ENCODE measurements at places on chromosomes 12 and 14.

GRCh38 chr12:128314611-128315010 is 47.6 kb downstream of the TMEM132C start:
- DNase-seq, result no peak

GRCh38 chr12:30694412-30695198 is 1.1 kb downstream of the IPO8 start:
- no peak for DNase-seq

DNA sequence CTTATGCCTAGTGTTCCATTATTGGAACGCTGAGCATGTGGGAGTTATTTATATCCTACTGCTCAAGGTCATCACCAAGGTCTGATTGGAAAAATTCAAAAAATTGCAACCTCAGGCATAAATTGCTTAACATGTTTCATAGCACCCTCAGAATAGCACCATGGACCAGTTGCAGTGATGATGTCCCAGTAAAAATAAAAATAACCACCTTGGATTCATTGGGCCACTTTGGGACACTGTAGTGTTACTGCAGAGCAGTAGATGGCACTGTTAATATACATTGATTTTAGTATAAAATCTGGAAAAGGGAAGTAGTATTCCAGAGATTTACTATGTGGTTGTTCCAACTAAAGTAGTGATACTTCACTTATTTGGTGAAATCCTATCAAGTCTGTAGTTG is 31.0 kb upstream of the PTCSC3 start:
- DNase-seq, result no peak

DNA sequence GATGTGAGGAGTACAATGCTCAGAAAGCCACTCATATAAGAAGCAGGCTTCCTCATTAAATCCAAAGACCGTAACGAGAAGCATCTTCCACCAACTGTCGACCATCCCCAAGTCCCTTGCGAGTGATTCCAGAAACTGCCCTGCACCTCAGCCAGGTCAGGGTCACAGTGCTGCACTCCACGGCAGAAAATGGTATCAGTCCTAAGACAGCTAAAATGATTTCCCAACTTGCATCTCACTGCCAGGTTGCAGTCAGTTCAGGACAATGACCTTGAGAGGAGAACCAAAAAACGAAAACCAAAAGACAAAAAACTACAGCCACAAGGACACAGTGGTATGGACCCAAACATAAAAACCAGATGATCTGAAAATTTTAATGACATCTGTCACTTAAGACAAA is 20.6 kb downstream of the SBNO1 start:
- no peak for DNase-seq

GRCh38 chr14:105529319-105529568 is 2.9 kb downstream of the TMEM121 start:
- no peak for DNase-seq

DNA sequence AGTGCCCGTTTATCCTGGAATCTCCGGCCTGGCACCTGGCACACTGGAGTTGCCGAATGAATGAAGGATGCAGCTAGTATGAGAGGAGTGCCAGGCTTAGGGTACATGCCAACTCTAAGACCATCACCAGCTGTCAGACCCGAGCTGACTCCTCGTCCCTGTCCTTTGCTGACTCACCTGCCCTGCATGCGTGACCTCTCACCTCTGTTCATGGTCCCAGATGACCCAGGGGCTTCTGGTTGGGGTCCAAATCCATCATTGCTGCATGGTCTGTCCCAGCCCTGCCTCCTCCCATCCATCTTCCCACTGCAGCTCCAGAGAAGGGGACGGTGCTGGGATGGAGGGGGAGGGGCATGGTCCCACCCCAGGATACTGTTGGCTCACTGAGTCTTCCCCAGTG is 9.9 kb upstream of the FAM222A start:
- DNase-seq, result no peak

DNA sequence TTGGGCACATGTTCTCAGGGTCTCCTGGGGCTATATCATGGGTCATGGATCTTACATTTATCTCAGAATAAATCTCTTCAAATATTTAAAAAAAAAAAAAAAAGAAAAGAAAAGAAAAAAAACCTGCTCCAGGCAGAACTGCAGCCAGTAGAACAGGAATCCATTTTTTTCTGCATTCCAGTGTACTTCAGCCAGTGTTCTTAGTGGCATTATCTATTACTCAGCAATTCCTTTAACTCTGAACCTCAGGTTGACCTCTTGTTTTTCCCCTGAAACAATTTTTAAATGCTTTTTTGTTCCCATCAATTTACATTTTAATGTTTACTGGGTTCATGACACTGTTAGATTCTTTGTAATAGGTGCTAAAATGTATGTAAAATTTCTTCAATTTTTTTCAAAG is 66.7 kb upstream of the STXBP6 start:
- no peak for DNase-seq

GRCh38 chr12:111728795-111729194 is 37.9 kb upstream of the ALDH2 start:
- no peak for DNase-seq

- no peak for DNase-seq
Measured at GRCh38 chr14:87349921-87350320, 643.1 kb downstream of the GALC start.

DNA sequence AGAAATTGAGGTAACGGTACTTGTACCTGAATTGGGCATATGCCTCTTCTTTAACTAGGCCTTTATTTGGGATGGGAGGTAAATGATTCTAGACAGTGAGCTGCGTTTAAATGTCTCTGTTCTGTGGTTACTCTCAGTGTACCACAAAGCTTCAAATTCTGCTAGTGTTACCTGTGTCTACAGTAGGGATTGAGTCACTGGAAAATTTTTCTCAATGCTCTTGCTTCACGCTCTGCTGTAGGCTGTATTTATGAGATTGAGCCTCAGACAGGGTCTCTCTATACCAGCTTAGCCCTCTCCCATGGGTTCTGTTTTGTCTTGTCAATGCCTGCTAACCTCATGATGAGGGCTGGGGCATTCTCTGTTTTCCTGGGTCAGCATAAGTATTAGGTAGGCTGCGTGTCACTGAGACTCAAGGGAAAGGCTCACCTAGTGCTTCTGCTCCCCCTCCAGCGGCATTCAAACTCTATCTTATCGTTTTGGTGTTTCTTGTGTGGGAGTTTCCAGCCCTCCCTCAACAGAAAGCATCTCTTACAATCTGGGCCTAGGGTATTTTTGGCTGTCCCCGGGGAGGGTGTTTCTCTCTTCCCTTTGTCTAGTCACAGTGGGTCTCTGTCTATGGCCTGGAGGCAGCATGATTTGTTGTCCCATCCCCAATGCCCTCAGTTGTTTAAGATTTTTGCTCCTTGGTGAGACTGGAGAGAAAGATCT is 285.8 kb downstream of the ADGRD1 start:
- no peak for DNase-seq

DNA sequence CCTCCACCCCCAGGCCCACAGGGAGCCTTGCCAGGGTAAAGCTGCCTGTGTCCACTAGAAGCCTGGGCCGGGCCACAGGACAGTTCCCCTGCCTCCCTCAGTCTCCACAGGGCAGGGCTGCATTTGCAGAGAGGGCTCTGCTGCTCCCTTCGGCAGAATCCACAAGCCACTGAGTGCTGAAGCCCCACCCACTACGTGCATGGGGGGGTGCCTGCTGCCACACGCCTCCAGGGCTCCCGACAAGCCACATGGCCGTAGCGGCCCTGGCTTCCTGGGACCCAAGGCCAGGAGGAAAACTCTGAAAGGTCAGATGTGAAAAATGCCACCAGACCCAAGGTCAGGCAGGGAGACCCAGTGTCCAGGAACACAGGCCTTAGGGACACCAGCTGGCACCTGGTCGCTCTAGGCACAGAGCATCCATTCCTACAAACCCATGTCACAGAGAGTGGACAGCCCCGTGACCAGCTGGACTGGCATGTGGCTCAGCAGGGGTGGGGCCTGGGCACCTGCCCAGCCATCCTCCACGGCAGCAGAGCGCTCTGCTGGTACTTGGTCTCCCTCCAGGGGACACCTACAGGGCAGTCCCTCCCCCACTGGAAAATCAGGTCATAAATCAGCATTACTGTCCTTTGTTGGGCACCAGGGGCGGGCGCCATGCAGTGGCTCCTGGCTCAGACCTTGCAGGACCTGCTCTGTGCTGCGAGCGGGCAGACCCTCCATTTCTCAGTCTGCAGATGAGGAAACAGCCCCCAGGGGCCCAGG is 42.9 kb downstream of the CCDC85C start:
- no peak for DNase-seq

DNA sequence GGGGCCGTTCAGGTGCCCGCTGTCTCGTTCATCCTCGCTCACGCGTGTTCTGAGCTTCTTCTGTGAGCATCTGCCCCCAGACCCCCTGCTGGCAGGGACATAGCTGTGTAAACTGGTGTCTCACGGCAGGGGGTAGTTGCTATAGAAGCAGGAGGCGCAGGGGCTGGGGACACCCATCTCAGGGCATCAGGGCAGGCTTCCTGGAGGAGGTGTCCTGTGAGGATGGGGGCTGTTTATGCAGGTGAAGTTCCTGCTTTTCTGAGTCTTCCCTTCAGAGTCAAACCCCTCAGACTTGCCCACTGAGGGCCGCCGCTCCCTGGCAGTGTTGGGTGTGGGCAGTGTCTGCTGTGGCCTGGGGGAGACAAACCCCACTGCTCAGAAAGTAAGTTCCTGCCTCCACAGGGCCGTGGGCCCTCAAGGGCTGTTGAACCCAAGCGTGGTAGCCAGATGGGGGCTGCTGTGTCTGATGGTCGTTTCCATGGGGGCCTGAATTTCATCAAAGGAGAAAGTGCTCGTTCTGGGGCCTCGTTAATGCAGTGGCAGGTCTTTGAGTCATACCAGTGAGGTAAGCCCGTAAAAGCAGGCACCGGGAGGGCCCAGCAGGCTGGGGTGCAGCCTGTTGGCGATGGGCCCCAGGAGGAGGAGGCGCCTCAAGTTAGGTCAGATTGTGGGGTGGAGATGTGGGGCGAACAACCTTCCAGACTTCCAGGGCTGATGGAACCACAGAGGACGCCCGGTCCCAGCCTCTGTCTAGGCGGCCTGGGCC is 23.4 kb downstream of the KIF26A start:
- no peak for DNase-seq

DNA sequence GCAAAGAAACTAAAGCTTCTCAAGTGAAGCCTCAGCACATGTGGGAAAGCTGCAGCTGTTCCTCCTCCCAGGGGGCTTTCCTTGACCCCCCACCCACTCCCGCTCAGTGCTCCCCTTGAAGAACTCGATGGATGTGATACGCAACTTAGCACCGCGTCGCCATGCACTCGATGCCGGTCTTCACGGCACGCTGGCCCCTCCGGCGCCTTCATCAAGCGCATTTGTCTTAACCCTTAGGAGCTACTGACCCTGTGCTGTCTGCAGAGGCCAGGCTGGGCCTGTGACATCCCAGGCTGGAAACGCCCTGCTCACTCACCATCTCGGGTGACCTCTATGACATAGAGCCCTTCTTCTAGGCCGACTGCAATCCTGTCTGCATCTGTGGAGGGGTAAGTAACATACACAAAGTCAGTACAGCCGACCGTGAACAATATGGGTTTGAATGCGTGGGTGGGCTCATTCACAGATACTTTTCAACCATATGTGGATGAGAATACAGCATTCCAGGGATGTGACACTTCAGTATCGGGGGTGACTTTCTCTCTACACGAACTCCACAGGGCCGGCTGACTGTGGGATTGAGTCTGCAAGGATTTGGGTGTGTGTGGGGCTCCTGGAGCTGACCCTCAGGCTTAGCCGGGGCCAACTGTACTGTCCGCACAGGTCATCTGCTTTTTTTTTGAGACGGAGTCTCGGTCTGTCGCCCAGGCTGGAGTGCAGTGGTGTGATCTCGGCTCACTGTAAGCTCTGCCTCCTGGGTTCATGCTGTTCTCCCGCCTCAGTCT is 23.1 kb downstream of the AMN start:
- no peak for DNase-seq

DNA sequence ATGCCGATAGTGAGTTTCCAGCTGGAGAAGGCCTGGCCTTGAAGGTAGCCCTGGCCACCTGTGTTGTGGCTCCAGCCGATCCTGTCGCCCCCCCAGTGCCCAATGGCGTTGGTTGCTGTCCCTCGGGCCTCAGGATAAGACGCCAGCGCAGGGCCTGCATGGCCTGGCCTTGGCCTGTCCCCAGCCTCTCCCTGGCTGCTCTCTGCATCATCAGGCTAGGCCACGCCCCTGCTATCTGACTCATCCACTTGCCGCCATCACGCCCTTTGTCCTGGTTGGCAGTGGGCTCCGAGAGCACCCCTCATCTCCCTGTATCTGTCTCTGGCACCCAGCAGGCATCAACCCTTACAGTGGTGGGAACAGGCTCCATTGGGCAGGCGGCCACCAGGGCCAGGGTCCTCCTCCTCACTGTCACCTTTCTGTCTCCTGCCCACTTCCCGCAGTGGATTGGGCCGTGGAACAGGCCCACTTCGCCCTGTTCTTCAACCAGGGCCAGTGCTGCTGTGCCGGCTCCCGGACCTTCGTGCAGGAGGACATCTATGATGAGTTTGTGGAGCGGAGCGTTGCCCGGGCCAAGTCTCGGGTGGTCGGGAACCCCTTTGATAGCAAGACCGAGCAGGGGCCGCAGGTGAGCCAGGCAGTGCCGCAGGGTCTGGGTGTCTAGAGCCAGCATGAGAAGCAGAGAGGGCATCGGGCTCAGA is 25.6 kb downstream of the ALDH2 start:
- DNase-seq, result no peak

- peak; percentile 5 for DNase-seq
Measured at GRCh38 chr12:111597831-111598636, 1.1 kb downstream of the ATXN2 start.

DNA sequence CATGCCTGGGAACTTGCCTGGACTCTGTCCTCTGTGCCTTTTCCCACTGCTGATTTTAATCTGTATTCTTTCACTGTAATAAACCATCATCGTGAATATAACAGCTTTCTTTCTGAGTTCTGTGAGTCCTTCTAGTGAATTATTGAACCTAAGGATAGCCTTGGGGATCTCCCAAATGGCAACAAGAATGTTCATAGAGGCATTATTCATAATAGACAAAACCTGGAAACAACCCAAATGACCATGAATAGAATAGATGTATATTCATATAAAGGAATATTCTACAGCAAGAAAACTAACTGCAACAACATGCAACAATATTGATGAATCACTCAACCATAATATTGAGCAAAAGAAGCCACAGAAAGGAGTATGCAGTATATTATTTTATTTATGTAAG is 44.7 kb upstream of the CEP83 start:
- no peak for DNase-seq

DNA sequence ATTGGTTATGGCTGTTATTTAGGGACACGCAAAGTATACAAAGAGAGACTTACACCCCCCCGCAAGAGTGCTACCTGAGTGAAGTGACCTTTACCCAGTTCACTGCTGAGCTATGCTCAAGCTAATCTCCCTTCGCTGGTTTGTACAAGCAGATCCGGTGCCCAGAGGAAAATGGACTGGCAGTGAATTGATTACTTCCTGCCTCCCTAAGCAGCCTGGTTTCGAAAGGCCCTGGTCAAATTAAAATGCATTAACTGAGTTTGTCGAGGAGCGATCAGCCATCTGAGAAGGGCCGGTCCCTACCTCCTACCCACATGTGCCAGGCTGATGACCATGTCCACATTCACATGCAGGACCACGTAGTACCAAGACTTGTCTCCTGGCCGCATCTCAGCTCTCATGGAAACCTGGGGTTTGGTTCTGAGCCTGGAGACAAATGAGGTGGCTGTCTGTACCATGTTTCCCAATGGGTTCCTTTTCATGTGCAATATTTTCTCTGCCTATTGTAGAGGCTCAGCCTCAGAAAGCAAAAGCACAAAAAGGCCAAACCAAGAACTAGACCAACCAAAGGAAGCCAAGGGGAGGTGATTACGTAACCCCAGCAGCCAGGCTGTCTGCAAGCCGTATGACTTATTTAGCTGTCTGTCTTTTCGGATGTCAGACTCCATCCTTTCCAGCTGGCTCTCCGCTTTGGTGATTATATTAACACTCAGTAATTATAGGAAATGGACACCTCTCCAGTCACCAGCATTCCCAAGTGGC is 284.7 kb upstream of the PWP1 start:
- no peak for DNase-seq
